ENCODE measurements at places on chromosomes 3 and 15.

- no peak for DNase-seq
Measured at GRCh38 chr3:179949412-179949811, 87.3 kb downstream of the PEX5L start.

DNA sequence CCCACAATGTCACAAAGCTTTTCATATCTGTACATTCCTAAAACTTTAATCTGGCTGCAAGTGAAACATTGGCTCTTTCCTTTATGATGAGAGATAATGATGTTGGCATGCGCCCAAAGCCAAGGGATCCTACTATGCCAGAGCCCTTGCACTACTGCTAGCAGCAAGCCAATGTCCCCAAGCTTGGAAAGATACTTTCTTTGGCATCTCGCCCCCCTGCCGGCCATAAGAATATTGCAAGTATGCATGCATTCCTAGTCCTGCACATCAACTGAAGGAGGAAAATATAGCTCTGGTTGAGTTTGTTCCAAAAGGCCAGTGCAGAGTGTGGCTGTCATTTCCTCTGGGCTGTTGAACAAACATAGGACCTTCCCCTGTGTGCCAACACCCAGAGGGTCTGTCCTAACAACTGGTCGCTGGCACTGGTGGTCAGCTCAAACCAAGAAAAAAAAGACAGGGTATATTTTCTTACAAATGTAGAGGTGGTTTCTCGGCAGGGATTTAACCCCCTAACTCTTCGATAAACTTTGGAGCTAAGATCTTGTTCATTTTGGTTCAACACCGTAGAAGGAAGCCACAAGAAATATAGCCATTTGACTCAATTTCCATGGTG, 120.9 kb upstream of the ZBED2 start:
- DNase-seq: peak; percentile 58

- DNase-seq: no peak
Measured at GRCh38 chr3:117842086-117842485, 1132.5 kb downstream of the TUSC7 start.

DNA sequence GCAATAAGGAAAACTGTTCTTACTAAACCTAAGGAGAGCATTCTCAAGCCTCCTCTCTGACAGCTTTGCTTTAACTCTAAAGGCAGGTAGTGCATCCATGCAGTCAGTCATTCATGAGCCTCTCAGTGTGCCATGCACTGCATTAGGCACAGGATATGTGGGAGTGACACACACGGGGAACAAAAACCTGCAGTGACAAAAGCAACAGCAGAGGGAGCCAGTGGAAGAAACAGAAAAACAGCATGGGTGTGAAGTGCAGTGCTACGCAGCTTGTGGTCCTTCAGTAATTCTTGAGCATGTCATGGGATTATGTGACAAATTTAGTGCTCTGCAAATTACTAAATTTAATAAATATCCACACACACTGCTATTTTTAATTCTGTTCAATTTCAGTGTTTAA, 230.7 kb downstream of the BBX start:
- DNase-seq: peak; percentile 44

DNA sequence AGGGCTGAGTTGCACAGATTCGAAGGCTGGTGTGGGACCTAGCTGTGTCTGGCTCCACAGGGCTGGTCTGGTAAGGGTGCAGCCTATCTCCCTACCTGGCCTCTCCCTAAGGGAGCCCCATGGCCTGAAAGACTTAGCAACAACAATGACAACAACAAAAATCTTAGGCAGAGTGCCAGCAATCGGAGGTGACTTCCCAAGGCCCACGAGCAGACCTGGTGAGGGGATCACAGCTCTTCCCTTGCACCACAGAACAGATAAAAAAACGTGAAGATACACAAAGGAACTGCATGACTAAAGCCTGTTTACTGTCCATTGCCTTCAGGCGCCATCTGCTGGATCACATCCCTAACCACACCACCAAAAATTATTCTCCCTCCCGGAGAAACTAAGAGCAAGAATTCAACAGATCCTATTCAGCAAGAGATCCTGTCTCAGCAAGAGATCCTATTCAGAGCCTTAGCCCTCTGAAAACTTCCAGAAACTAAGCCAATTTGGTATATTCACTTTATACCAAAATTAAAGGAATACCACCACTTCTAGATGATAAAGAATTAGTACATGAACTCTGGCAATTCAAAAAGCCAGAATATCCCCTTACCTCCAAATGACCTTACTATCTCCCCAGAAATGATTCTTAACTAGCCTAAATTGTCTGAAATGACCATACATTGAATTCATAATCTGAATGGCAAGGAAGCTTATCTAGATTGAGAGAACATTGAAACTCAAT, 24.1 kb upstream of the OR5K4 start:
- DNase-seq: peak; percentile 54

GRCh38 chr3:113132571-113132996, 78.8 kb upstream of the BOC start:
- DNase-seq: no peak

GRCh38 chr15:64740311-64741170, 34.8 kb downstream of the RBPMS2 start:
- DNase-seq: no peak

GRCh38 chr3:121330634-121331033, 215.2 kb downstream of the POLQ start:
- DNase-seq: no peak

DNA sequence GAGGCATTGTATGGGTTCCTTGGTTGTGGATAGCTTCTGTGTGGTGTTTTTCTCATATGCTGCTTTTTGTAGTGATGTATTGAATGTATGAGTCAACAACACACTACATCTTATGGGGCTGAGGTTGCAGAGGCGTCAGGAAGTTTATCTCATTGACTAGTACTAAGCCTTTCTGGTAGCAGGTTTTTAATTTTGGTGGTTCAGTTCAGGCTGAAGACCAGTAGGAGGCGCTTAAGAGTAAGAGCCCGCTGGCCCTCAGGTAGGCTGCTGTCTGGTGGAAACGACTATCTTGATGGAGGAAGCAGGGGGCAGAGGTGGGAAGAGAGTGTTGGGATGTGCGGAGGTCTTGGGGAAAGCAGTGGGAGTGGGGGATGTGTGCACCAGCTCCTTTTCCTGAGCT, 62.4 kb downstream of the RTP4 start:
- DNase-seq: no peak

- DNase-seq: peak; percentile 61
Measured at GRCh38 chr15:89912145-89912673, 543 bp downstream of the ARPIN start.

DNA sequence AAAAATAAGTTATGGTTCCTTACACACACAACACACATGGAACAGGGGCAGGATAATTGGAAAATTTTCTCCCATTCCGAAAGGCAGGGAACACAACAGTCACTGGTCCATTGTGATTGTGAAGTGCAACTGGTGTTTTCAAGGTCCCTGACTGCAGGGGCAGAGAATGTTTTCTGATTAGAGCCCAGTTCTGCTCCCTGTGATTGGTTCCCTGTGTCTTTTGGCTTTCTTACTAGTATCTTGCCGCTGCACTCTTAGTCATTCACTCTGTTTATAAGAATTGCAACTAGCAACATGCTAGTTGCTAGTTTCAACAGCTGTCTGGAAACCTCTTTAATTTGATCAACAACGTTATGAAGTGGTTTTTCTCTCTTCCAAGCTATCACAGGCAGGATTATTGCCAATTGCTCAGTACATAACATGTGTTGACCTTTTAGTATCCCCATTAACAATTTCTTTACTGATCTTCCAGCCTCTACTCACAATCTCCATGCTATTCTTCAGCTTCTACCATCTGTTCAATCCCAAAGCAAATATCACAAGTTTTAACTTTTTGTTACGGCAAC, 177.5 kb downstream of the EPHA6 start:
- no peak for DNase-seq

DNA sequence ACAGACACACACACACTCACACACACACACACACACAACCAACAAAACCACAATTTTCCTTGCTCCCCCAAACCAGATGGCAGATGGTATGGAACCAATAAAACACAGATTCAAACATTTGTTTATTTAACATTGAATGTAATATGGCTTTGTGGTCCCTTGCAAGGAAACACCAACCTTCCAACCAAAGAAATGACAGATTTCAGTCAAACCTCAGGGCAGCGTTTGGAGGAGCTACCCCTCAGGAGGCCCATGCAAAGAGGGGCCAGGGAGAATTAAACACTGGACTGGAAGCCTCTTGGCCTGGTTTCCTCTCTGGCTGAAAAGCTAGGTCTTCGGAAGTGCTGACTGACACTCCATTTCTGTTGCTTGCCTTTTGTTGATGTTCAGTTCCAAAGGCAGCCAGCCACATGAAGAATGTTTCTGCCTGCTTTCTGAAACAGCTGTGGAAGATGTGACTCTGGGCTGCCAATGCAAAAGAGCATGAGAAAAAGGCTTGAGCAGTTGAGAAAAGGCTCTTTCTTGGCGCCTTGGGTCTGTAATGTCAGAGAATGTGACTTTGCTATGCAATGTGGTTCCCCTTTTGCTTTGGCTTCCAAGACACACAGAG, 296.1 kb downstream of the RPLP1 start:
- DNase-seq: no peak

- DNase-seq: no peak
Measured at GRCh38 chr3:136211547-136211946, 15.4 kb upstream of the MSL2 start.

GRCh38 chr3:60552581-60552980, 698.7 kb downstream of the FHIT start:
- DNase-seq: no peak

DNA sequence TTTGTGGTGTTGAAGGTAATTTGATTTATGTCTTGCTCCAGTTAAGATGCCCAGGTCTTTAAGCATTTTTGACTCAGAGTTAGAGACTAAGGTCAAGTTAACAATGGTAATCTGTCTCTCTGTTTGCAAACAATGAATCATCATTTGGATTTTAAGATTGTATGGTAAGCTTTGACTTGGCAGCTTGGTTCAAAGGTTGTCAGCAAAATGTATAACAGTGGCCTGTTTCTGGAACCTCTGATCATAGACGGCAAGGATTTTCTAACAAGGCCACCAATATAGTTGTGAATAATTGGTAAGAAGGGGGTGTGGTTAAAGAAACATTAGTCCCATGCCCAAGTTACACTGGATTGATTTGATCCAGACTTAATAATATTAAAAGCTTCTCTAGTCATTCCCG, 775.2 kb upstream of the GOLIM4 start:
- no peak for DNase-seq

DNA sequence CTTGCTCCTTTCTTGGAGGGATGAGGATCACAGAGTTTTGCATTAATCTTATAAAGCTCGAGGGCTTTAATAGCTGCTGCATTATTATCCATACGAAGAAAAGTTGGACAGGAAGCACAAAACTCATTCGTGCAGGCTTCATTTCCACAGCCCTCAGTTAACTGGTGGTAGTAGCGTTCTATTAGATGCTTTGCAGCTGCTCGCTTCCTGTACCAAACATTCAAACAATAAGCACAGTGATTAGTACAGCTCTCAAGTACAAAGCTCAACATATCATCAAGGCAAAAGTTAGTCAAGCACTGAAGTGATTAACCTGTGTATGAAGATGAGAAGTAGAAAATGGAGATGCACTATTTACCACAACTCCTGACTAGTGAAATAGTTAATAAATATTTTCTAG, 63.3 kb downstream of the UBE3A start:
- no peak for DNase-seq

DNA sequence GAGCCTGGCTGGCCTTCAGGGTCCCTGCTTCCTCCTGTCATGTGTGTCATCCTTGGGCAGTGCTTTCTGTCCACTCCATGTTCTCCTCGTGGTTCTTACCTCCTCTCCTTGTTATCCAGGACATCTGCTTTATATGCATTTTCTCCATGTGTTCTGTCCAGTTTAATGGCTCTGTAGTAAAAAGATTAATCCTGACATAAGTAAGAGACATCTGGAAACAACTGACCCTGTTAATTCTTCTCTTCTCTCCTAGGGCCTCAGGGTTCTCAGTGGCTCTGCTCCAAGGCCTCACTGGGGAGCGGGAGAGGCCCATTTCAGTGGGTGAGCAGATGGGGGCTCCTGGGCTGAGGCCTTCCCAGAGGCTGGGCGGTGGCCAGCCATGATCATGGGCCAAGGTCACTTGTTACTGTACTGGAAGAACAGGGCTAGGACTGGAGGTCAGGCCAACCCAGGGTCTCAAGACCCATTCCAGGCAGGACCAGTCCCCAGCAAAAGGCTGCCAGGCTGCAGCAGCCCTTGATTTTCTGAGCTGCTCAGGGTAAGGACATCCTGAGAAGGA, 20.2 kb upstream of the CDCP1 start:
- DNase-seq: no peak

GRCh38 chr3:8579096-8579495, 65.5 kb downstream of the SSUH2 start:
- DNase-seq: no peak

DNA sequence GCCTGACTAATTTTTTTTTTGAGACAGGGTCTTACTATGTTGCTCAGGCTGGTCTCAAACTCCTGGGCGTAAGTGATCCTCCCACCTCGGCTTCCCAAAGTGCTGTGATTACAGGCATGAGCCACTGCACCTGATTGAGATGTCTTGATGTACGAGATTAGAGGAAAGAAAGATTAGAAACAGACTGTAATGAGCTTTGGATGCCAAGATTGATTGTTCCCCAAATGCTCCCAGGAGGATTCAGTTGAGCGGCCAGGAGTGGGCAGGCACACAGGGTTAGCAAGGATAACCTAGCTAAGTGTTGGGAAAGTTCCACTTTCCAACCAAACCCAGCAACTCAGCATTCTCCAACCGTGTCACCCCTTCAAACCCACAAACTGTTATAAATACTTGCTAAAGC, 63.7 kb downstream of the SRGAP3 start:
- DNase-seq: no peak

DNA sequence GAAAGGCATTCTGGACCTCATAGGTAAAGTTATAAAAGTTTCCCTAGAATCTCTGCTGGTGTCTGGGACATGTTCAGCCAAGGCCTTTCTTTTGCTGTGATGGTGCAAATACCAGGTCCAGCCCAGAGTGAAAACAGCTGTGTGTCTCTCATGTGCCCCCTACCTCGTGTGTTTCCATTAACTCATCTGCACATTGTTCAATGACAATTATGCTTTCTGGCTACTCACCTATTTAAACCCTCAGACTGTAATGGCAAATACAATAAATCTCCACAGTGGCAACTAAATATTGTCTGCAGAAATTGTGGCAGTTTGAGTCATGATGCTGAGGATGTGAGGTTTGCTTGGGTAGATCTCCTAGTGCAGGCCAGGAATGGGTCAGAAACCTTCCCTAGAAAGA, 53.1 kb upstream of the GALNT15 start:
- DNase-seq: no peak

- DNase-seq: no peak
Measured at GRCh38 chr3:173617490-173617889, 219.9 kb downstream of the NLGN1 start.

All from HEK293T (cell line).